ENCODE measurements at places on chromosomes 3 and 15.

DNA sequence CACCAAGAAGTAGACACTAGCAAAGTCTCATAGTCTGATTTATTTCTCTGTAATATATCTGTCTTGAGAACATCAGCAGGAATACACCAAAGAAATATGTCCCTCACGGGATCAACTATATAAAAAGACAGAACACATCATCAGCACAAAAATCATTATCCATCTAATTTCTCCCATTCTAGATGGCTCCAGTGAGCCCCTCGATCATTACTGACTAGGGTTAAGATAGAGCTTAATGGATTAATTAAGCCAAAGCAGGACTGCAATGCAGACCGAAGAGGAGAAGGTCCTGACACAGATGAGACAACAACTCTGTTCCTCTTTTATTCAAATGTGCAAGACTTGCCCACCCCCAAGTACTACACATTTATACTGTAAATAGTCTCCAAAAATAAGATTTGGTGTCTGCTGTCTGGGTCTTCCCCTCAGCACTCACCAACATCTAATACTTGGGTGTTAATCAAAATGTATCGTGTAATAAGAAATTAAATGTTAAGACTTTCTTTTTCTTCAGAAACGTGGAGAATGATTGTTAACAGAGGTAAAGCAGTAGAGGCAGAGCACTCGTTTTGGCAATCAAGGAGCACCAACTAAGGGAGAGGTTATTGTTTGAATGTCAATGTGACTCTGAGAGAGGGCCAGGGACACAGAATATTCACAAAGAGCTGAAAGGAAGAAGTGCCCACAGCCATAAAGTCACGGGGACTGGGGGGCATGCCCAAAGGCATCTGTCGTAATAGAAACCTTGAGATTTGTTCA is 133.6 kb downstream of the TIGIT start:
- no peak for DNase-seq

DNA sequence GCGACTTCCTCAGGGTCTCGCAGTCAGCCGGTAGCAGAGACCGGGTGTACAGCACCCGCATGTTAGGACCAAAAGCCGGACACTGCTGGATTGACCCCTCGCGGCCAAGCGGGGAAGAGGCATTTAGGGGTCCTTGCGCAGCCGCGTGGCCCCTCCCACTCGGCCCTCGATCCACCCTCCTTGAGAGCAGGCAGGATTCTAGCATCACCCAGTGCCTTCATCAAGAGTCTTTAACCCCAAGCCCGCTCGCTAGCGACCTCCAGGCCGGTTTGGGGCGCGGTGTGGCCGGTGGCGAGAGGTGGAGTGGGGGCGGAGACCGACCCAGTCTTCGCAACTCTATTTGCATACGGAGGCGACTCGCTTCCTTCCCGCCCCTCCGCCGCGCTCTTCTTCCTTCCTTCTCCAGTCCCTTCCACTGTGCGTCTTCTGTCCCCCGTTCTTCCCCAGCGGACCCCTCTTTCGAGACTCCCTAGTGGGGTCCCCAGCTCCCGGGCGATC is at the start of gene ST6GAL1:
Gene ST6GAL1, plus strand, starts transcription at position 384 of the 498 bp plus-strand sequence. CDS start 112,178 bp downstream, outside the sequence.
- peak; percentile 56 for DNase-seq

DNA sequence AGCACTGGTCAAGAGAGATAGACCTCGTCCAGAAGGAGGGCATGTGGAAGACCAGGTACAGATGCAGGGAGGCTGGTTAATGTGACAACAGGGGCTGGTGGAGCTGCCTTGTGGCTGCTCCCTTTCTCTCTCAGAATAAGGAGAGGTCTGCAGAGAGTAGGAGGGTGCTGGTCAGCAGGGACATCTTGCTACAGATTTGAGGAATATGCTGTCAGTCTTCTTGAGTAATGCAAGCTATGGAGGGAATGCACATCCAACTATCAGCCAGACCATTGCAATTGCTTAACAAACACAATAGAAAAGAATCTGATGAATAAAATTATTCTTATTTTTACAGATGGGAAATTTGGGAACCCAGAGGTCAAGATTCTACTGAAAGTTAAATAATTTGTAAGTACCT is 20.3 kb upstream of the SIAH2 start:
- DNase-seq, result no peak

DNA sequence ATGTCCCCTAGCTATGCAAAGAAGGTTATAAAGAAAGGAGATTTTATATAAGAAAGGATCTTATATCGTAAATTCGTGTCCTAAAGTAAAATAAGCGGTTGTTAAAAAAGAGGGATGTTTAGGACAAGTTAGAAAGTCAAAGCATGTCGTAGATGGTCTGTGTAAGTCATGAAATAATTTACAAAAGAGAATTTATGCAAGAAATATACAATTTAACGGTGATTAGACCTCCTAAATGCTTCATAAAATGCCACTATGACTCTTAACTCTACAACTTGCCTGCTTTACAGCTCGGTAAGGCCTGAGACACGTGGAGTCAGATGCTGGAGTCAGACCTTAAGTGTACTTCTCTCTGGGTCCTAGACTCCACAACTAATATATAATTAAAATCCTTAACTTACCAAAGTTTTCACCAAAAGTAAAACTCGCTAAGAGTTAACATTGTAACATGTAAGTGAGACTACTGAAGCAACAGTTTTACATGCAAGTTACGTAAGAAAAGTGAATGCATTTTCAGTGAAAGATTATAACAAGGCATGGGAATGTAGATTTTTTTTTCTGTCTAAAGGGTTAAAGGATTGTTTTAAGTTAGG is 13.3 kb upstream of the SRPRB start:
- DNase-seq, result no peak

DNA sequence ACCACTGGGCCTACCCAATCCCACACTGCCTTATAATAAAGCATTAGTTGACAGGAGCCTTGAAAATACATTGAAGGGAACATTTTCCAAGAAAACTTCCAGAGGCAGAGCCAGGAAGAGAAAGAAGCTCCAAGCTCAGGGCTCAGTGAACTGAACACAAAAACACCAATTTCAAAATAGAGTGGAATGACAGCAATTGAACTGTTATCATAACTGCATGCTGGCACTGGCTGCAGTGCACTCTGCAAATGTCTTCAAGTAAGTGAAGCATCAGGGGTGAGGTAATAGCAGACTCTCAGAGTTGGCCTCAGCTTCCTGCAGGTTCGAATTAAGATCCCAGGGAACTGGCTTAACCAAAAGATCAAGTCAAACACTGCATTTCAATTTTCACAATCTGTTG is 388.0 kb upstream of the WNT5A start:
- DNase-seq, result no peak

DNA sequence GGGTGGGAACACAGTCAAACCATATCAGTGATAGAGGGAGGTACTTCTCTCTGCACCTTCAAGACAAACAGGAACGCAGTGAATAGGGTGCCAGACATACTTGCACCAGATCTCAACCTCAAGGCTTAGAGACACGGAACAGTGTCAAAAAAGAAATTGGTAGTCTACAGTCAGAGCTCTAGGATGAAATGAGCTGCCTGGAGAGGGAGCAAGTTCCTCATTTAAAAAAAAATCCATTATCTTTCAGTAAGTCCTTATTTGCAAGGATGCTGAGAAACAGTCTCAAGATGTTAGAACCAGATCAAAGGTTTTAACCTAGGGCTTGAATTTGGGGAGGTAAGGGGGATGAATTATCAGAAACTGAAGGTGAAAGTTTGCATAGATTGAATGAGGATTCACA is 20.2 kb upstream of the LMCD1 start:
- DNase-seq, result no peak

DNA sequence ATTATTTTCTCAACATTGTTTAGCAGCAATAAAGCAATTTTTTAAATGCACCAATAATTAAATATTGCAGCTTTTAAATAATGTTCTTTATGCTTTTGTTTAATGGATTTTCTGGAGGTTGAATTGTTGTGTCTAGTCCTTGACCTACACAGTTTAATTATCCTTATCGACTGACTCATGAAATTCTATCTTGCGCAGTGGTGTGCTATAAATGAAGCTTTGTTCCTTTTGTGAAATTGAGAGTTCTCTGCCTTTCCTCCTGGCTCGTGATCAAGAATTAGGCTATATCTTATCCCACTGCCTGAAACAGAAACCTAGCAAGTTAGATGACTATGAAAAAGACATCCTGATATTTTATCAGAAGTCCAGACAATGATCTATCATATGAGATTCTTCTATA is 37.0 kb upstream of the PIK3R4 start:
- no peak for DNase-seq

DNA sequence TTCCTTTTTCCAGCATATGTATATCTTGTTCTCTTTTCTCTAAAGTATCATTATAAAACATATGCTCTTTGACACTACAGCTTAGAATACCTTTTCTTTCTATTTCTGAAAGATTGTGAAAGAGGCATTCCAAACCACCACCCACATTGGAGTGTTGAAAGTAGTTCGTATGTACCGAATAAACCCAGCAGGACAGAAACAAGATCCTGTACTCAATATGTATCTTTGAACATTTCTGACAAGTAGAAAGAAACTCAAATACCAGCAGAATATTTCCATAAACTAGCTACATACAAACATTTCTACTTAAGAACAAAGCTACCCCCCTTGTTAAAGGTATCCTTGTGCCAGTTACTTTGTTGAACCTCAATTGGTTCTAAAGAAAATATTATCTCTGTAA is 415.3 kb upstream of the ALCAM start:
- DNase-seq, result no peak

DNA sequence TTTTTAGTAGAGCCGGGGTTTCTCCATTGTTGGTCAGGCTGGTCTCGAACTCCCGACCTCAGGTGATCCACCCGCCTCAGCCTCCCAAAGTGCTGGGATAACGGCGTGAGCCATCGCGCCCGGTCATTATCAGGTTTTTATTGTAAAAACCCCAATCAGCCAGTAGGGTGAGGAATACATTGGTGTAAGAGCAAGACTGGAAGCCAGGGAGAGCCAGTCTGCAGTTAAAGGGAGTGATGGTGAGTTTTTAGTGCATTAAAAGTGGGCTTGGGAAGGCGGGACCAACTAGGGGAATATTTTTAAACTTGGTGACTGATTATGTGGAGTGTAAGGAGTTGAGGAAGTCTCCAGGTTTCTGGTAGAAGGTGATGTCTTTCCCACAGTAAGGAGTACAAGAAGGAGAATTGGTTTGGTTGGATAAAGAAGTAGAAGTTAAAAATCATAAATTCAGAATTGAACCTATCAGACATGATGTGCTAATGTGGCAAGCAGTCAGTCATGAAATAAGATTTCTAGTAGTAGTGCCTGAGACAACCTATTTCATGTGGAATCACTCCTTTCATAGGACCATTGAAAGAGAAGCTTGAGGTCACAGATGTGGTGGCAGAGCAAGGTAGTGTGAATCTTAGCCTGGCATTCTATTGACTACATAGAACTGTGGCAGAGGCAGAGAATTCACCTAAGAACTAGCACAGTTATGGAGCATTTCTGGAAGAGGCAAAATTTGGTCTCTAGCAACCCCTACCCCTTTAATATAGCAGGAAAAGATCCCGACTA is 2.4 kb upstream of the DCBLD2 start:
- no peak for DNase-seq

DNA sequence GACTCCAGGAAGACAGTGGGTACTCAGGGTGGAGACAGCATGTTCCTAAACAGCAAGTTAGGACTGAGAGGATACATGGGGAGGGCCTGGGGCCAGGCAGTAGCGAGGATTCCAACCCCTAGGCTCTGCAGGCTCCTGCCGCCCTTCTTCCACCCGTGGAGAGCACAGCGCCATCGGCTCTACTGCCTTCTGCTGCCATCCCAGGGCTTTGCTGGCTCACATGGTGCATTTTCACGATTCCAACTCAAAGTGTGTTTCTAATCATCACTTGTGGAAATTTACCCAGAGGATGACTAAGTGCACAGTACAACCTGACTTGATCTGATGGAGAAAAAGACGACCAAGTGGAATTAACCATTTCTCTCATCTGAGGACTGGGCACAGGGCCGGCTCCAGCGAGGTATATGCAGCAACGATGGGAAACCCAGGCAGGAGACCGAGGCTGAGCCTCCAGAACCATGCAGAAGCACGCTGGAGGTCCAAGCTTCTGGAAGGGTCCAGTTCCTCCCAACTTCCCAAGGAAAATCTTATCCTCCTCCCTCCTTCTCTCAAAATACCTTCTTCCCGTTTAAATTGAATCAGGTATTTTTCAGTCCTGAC is 104.6 kb downstream of the LRIG1 start:
- DNase-seq, result no peak

GRCh38 chr3:117932441-117932840 is 1102.2 kb downstream of the IGSF11 start:
- no peak for DNase-seq

DNA sequence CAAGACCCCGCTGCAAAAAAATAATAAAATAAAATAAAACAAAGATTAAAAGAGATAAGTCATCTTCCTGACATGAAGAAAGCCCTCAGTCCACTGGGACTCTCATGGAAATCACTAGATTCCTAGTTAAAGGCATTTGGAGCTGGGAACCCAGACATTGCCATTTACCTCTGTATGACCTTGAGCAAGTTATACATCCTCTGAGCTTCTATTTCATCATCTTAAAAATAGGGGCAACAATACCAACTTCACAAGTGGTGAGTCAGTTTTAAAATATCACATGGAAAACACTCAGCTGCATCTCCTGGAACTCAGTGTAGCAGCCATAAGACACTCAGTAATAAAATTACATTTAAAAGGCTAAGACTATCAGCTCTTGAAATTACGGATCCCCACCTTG is 334.8 kb downstream of the ERC2 start:
- DNase-seq, result no peak

DNA sequence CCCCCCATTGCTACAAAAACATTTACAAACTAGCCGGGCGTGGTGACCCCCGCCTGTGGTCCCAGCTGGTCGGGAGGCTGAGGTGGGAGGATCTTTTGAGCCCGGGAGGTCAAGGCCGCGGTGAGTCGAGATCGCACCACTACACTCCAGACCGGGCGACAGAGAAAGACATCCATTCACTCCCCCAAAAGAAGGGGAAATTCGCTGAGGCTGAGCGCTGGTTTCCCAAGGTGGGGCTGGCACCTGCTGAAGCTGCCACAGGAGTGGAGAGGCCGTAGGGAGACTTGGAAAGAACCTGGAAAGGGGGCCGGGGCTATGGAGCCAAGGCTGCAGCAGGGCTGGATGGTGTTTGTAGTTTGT is 732 bp upstream of the CRTC3 start:
- DNase-seq, result no peak
